CMK (cell line): ENCODE measurements at places on chromosomes 5 and 9.

DNA sequence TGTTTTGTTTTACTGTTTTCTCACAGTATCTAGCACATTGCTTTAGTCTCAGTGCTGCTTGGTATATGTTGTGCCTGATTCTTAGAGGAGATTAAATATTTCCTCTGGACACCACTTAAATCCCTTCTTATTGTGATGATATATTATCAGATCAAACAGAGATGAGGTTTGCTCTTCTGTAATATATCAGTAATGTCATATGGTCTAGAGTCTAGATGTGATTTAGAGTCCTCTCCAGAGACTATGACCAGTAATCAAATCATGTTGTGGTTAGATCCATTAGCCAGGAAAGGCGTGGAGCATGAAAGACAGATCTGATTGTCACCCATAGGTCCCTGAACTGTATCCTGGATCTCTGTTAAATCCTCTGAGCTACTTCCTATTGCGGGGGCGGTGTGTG is 24.4 kb downstream of the CAMK4 start:
- DNase-seq = no peak

DNA sequence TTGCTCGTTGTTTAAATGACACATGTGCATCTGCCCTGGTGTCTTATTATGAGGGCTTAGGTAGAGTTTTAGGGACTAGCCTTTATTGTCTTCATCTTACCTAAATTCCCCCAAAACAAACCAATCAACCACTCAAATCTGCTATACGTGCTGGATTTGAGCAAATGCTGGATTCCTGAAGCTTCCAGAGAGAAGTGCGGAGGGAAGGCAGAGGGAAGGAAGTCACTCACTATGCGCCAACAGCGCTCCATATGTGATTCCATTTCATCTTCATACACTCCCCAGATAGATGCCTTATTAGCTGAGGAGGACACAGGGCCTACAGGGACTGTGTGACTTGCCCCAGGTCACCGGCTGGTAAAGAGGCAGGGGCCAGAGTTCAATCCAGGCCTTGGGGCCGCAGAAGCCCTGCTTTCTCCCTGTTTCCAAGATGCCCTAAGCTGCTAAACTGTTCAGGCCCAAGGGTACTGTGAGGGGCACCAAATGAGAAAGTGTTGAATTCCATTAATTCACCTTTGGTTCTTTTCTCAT is 63.5 kb downstream of the OTULIN start:
- no peak for DNase-seq

DNA sequence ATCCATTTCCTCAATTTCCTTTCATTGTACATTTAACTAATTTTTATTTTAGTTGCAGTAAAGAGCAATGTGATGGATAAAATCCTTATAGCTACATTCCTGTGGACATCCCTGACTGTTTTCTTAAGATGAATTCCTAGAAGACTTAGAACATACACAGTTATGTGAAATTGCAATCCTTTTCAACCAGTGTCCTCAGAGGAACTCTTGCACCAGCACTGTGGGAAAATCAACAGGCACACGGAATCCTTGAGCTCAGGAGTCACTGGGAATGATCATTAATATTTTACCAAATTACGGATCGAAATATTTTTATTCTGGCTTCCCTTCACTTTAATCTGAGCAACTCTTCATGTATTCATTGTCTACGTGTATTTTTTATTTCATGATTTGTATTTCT is 901.9 kb upstream of the WWC1 start:
- no peak for DNase-seq

DNA sequence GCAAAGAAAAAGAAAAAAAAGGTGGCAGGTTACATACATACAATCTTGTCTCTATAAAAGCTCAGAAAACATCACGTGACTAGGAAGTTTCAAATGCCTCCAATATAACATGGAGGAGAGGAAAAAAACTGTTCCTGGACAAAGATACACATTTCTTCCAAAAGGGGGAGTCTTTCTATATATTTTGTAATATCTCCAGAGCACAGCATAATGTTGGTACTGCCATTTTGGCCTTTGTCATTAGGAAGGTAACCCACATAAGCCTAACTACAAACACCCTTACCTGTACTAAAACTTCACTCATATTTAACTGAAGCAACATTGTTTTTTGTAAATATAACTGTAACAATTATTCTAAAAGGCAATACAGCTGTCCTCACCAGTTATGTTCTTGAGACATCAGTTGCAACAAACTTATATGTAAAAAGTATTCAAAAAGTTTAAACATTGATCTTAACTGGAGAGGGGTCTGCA is 1.2 kb upstream of the BTF3 start:
- no peak for DNase-seq

GRCh38 chr5:34571677-34572041 is 84.5 kb upstream of the RAI14 start:
- no peak for DNase-seq

- DNase-seq = no peak
Observed at GRCh38 chr5:11692636-11693035, 211.6 kb downstream of the CTNND2 start.

DNA sequence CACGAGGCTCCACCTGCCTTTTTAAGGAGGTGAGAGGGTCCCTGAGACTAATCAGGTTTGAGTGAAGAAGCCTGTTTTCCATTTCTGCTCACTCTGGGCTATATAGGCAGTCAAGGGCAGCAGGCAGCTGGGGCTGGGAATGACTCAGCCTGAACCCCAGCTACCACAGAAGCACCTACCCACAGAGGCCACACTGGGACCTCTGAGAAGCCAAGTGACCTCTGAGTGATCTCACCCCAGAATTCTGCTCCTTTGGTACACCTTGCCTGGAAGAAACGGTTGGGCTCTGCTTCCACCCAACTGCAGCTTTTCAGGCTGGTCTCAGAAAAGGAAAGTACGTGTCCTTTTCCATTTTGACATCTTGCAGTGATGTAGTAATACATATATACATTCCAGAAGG is 6.8 kb downstream of the FAM219A start:
- no peak for DNase-seq

GRCh38 chr9:87882627-87883026 is at the start of gene SPATA31E1:
Gene SPATA31E1 (plus strand): TSS chr9:87882877. CDS start chr9:87882892, 15 bp downstream.
- no peak for DNase-seq

GRCh38 chr5:78638423-78638822 is 10.1 kb downstream of the LHFPL2 start:
- no peak for DNase-seq

DNA sequence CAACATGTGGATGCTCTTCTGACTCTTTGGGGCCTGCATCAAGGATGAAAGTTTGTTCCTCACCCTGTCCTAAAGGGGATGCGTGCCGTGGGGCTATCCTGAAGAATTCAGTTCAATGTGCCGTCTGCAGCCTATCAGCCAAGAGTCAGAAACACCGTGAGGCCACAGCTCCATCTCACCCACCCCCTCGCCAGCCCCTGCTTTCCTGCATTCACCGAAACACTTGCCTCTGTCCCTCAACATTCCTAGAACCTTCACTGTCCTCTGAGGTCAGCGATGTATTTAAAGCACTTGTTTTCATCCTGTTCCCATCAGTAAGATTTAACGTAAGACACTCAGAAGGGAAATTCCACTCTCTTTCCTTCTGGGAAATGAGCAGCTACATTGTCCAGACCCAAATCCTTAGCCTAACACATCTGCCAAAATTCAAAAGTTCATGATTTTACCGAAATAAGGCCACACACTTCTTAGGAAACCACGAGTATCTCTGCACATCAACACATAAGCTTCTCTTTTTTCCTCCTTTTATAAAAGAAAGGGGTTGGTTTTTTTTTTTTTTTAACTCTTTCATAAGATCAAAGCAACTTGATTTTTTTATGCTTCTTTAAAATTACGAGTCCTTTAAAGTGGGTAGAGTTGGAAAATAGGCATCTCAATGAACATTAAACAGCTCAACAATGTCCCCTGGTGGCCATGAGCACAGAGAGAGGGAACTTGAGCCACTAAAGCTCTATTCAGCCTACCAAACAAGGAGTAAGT is 100.7 kb downstream of the SUSD1 start:
- DNase-seq = peak; percentile 29

DNA sequence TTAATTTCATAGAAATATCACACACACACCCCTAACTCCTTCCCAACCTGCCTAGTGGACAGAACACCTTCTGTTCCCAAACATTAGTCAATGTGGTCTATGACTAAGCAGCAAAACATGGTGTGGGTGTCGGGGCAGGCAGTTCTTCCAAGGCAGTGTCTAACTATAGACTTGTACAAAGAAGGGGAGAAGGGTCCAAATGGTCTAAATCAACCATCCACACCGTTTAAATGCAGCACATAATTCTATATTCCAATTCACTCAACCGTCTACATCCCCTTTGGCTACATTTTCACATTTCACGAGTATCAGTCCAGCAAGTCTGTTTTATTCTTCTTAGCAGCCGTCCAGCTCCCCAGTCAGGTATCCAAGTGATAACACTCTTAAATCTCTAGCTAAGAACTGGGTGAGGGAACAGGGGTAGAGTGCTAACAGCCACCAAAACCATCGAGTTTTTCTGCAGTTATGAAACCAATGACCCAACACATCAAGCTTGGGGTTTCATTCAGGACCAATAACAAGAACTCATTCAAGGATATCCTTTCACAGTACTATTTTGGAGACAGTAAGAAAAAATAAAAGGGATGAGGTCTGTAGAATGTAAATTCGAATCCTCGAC is 3.3 kb downstream of the ZNF608 start:
- no peak for DNase-seq

- no peak for DNase-seq
Observed at GRCh38 chr5:122871661-122872060, 26.2 kb downstream of the SNX24 start.

GRCh38 chr5:159752622-159753275 is 163.5 kb upstream of the ADRA1B start:
- no peak for DNase-seq

DNA sequence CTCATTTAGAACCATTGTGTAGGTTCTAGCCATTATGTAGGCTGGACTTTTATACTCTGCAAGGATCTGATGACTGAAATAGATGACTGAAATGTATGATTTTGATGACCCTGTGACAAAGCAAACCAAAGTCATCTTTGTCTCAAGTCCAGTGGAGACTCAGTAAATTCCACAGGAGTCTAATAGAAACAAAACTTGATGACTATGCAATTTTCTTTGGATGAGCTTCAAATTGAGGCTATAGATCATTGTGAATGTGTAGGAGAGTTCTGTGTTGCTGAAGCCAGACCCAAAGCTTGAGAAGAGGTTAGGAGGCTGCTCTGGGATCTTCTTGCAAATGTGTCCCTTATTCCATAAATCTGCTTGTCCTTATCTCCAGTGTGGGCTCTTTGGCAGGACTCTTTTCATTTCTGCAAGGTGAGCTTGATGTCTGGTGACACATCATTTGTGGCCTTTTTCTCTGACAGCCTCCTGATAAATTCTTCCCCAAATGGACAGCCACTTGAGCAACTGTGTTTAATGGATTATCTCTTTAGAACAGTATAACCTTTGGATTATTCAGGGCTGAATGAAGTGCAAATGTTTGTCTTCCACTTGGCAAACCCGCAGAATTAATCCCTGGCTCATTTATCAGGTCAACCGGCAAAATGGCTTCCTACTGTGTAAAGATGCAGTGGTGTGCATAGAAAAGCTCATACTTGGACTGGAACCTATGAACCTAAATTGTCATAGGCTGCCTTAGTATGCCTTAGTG is 235.1 kb upstream of the ANKH start:
- no peak for DNase-seq

- DNase-seq = no peak
Observed at GRCh38 chr5:68648944-68649857, 433.6 kb downstream of the PIK3R1 start.

DNA sequence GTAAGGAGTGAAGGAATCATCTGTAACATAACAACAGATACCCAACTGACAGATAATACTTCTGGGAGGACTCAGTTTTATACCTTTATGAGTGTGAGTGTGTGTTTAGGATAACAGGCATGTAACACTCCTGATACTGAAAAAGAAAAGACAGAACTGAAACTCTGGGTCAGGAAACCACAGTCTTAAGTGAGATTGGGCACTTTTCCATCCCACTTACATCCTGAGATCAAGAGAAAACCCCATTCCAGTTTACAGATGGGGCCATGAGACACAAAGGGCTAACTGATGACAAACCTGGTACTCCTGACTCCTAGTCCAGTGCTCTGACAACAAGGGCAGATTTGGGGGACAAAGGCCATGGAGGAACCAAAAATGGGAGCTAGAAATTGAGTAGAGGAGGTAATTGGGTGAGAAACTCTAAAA is 18.0 kb downstream of the IL5 start:
- DNase-seq = no peak

- DNase-seq = no peak
Observed at GRCh38 chr5:180142824-180143610, 66.0 kb downstream of the RASGEF1C start.

- no peak for DNase-seq
Observed at GRCh38 chr5:157072508-157072907, 13.6 kb upstream of the HAVCR1 start.

GRCh38 chr5:117249086-117249815 is 674.6 kb upstream of the SEMA6A start:
- DNase-seq = no peak

DNA sequence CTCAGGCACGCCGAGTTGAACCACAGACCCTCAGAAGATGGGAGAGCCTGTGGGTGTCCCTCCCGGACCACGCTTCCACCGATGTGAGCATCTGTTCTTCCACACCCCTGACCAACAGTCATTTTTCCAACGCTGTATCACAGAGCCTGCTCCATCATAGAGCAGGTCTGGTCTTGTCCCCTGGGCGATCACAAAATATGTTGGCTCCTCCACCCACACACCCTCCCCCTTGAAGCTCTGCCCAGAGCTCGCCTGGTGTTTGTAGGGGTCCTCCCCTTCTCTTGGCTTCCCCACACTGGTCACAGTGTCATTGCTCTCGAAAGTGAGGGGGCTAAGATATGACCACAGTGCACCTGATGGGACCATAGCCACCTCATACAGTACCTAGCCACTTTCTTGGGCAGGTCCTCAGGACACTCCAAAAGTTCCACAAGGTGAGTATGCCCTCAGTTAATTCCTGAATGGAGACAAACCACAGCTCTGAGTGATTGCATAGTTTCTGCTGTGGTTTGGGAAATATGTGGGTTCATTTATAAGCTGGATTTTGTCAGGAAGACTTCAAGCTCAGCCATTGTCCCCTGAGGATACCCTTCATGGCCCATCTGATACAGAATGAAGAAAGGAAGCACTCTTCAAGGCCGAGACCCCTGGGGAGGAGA is 3.5 kb upstream of the ZNF618 start:
- no peak for DNase-seq

- DNase-seq = no peak
Observed at GRCh38 chr5:38673671-38674071, 117.2 kb upstream of the LIFR start.

DNA sequence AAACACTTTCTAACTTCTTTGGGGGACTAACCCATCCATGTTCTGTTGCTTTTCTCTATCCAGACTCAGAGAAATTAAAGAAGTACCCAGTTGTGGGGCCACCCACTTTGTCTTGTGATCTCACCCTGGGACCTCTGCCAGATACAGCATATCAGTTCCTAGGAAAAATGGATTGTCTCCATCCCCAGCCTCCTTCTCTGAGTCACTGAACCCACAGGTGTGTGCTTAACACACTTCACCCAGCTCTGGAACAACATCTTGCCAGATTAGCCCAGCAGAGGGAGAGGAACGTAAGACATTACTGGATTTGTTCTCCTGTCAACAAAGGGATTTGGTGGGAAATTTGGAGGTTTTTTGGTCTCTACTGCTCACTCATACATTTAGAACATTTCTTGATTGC is 19.2 kb downstream of the FAM240B start:
- DNase-seq = no peak

- DNase-seq = no peak
Observed at GRCh38 chr5:139863855-139864558, 68.4 kb downstream of the PSD2 start.

- no peak for DNase-seq
Observed at GRCh38 chr9:78262655-78263054, 26.8 kb downstream of the CEP78 start.
